ENCODE measurements at places on chromosomes 11 and 22. TPM values are rescaled to one million over a fixed set of nuclear protein-coding genes. Genes with fewer than 3 reads are reported as not detected.
A peak's percentile ranks its signal among the peaks of the same experiment; 100 is the strongest.

GRCh38 chr11:83827940-83828554, 541.9 kb upstream of the CCDC90B start:
- no peaks in the 10 kb centered on the region for H3K27me3 ChIP-seq
- H3K27ac ChIP-seq, result no peak overlapping the region
- DNase-seq, result peak; percentile 53

DNA sequence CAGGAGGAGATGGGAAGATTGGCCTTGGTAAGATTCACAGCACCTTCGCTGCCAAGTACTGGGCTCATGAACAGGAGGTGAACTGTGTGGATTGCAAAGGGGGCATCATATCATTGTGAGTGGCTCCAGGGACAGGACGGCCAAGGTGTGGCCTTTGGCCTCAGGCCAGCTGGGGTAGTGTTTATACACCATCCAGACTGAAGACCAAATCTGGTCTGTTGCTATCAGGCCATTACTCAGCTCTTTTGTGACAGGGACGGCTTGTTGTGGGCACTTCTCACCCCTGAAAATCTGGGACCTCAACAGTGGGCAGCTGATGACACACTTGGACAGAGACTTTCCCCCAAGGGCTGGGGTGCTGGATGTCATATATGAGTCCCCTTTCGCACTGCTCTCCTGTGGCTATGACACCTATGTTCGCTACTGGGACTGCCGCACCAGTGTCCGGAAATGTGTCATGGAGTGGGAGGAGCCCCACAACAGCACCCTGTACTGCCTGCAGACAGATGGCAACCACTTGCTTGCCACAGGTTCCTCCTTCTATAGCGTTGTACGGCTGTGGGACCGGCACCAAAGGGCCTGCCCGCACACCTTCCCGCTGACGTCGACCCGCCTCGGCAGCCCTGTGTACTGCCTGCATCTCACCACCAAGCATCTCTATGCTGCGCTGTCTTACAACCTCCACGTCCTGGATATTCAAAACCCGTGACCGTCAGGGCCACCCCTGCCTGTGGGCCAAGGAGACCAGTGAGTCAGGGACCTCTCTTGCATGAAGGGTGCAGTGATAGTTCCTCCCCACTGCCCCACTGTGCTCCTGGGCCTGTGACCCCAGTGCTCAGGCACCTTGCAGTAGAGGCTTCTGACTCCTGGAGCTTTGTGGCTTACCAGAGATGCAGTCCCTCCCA, 83.6 kb downstream of the BCR start:
- DNase-seq, result no peak
- peaks cover 5% of the 10 kb centered on the region for H3K36me3 ChIP-seq
- H3K4me1 ChIP-seq, result no peaks in the 10 kb centered on the region
- H3K27me3 ChIP-seq, result no peaks in the 10 kb centered on the region
- H3K4me3 ChIP-seq, result no peak overlapping the region
- H3K27ac ChIP-seq, result no peak overlapping the region

DNA sequence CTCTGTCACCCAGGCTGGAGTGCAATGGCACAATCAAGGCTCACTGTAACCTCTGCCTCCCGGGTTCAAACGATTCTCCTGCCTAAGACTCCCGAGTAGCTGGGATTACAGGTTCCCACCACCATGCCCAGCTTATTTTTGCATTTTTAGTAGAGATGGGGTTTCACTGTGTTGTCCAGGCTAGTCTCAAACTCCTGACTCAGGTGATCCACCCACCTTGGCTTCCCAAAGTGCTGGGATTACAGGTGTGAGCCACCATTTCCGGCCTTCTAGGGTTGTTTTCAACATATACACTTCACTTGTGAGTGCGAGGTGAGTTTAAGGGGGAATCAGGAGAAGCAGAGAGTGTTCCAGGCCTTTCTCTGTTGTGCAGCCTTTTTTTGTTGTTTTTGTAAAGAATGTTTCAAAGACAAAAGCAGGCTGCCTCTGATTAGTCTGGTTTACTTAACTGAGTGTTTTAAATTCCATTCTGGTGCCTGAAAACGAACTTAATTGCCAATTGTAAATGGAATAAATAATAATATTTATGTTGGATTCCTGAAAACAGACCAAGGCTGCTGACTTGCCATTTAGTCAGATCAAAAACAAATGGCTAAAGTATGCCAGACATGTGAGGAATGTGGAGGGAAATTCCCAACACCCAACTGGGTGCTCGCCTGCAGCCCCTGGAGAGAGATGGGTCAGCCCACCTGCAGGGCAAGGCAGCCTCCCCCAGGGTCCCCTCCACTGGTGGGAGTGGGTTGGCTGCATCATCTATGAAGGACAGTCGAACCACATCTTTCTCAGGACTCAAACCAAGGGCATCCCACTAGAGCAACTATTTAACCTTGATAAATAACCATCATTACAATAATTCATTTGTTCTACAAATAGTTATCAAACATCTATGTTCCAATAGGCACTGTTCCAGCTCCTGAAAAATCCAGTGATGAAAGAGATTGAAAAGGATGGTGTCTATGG, 4.6 kb upstream of the RANGAP1 start:
- no peaks in the 10 kb centered on the region for H3K36me3 ChIP-seq
- H3K4me1 ChIP-seq, result no peaks in the 10 kb centered on the region
- no peaks in the 10 kb centered on the region for H3K27me3 ChIP-seq
- peak overlapping the region; percentile 59 for H3K27ac ChIP-seq
- DNase-seq, result no peak

DNA sequence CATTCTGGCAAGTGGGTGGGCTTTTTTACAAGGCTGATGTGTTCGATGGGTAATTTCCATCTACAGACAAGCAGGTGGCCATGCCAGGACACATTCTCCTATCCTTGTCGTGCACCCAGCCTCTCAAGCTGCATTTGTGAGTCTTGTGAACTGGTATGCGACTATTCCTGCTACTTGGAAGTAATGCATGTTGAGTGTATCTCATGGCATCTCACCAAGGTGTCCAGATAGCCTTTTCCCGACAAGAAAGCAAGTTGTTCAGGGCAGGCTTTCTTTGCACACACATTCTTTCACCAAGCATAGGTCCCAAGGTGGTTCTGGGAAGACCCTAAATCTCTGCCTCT, 18.8 kb upstream of the SYT13 start:
- H3K4me1 ChIP-seq, result no peaks in the 10 kb centered on the region
- no peaks in the 10 kb centered on the region for H3K27me3 ChIP-seq
- no peak overlapping the region for H3K4me3 ChIP-seq
- H3K36me3 ChIP-seq, result no peaks in the 10 kb centered on the region
- DNase-seq, result no peak
- H3K27ac ChIP-seq, result no peak overlapping the region

The JAM3 gene
- 72.2 TPM for total RNA-seq

The SERPING1 gene
- 102 TPM for total RNA-seq

The PDGFD gene
- 10.6 TPM for total RNA-seq
